ENCODE measurements at places on chromosomes 6 and 20.
A peak's percentile ranks its signal among the peaks of the same experiment; 100 is the strongest.

GRCh38 chr20:51404297-51405060 lies 138.0 kb downstream of the NFATC2 start:
- DNase-seq, result no peak

- DNase-seq, result no peak
Observed at GRCh38 chr6:136922685-136923006, 545 bp downstream of the SLC35D3 start.

- peak; percentile 70 for DNase-seq
Observed at GRCh38 chr20:47139934-47140535, 216.5 kb downstream of the ZMYND8 start.

- no peak for DNase-seq
Observed at GRCh38 chr6:17277256-17277655, 3.9 kb upstream of the RBM24 start.

DNA sequence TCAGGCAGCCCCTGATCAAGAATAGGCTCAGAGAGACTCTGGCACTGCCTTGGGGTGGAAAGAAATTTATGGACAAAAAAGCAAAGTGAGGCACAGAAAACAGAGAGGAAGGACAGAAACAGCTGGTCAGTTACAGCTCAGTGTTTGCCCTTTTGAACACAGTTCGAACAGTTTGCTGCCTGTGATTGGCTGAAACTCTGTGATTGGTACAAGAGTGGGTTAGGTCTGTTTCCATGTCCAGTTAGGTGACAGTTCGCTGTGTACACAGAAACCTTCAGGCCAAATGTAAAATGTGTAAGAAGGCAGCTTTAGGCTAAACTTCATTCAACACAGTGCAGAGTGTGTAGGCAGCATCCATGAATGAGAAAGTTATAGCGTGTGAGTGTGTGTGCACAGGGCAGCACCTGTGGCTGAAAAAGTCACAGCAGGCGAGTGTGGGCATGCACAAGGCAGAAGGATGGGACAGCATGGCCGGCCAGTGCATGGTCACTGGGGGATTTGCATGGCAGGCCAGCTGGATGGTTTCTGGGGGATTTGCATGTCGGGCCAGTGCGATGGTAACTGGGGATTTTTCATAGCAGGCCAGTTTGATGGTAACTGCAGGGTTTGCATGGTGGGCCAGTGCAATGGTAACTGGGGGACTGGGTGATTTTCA lies 75.4 kb upstream of the FRMD1 start:
- no peak for DNase-seq

DNA sequence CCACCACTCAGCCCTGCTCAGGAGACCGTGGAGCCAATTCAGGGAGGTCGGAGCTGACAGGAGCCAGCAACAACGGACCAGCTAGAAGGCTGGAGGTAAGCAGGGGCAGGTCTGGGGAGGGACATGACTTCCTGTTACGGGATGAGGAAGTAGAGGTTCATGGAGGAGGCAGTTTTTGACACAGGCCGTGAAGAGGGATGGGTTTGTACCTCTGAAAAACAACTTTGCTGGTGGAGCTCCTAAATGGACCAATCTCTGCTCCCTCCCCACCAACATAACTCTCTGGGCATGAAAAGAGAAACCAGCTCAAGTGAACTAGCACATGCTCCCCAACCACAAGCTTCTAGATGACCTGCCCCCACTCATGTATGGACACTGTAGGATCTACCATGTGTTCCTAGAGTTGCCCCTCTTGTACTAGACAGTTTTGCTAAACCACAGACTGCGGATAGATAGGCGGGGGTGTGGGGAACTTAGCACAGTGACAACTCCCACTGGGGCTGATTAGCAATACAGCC lies 31.4 kb downstream of the RALGAPA2 start:
- DNase-seq, result no peak

DNA sequence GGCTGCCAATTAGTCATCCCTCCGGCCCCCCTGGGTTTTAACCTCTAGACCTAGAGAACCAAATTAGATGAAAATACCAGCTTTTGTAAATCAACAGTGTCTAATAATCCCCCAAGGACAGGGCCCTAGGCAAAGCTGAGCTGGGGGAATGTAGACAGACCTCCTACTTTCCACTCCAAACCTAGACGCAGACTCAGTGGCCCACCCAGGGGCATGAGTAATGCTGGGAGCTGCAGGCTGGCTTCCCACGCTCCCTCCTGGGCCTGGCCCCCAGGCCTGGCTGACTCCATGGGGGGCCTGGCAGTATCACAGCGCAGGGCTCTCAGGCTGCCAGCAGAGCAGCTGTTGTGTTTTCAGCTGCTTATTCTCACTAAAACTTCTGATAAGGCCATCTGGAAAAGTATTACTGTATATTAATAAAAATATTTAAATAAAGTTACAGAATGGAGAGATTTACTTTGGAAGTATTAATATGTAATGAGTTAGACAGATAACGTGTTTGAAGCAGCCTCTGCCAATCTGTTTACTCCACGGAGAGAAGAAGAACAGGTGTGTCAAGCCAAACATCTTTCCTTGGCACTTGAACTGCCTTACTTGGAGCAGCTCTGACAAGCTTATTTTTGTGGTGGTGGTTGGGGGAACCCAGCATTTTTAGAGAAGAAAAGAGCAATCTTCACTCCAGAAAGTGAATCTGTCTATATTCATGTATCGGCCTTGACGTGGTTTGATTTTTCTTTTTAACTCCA lies 144.0 kb upstream of the AGPAT4 start:
- no peak for DNase-seq

GRCh38 chr6:161545741-161546140 lies 271.9 kb upstream of the AGPAT4 start:
- DNase-seq, result no peak

- no peak for DNase-seq
Observed at GRCh38 chr6:142845143-142845571, 99.8 kb downstream of the HIVEP2 start.

GRCh38 chr6:5504078-5504477 lies 242.8 kb downstream of the FARS2 start:
- DNase-seq, result no peak

- DNase-seq, result no peak
Observed at GRCh38 chr6:150211700-150212511, 69.1 kb downstream of the PPP1R14C start.

DNA sequence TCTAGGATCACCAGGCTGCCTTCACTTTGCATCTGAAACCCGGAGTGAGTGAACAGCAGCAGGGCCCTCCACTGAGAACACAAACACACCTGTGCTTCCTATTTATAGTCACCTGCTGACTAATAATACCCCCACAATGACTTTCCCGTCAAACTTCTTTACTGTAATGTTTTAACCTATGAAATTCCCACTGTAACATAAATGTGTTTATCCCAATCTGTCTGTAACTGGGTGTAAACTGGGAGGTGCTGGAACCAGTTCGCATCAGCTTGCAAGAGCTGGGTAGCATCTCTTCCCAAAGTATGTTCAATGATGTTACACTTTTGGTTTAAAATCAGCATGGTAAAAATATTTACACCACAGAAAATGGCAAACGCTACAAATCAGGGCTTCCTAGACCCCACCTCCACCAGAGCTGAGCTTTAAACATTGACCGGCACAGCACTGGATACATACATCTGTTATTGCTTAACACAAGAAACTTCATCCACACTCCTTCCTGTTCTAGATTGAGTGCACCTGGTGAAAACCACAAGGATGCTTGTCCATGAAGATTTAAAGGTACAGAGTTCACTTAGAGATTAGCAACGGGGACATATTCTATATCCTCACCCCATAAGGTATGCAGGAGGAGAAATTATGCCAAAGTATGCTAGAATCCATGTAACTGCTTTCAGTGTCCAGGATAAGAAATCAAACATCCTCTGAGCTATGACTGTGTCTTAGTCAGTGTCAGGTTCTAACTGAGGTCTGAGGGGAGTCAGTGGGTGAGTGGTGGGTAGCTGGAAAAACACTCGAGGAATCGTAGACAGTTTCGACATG lies 79.0 kb downstream of the ALDH8A1 start:
- no peak for DNase-seq

GRCh38 chr6:53945765-53946407 lies 151.1 kb downstream of the LRRC1 start:
- DNase-seq, result no peak

- no peak for DNase-seq
Observed at GRCh38 chr6:37340639-37340943, 13.2 kb upstream of the RNF8 start.

- peak; percentile 34 for DNase-seq
Observed at GRCh38 chr6:79946272-79947190, 822 bp downstream of the ELOVL4 start.

All from RWPE1 (cell line).